ENCODE measurements at places on chromosomes 3 and 15.

DNA sequence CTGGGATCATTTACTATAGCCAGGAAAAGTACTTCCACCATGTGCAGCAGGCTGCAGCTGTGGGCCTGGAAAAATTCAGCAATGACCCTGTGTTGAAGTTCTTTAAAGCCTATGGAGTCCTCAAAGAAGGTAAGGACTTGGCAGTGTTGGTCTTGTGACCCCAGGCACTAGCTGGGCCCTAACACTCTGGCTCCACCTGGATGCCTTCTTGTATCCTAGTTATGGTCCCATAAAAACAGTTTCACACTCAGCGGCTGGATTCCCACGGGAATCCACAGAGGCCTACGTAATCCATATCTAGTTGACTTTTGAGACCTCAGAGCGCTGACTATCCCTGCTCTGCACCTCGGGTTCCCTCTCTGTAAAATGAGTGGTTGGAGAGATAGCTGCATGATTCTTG, 1.6 kb downstream of the TTC21A start:
- DNase-seq = no peak

DNA sequence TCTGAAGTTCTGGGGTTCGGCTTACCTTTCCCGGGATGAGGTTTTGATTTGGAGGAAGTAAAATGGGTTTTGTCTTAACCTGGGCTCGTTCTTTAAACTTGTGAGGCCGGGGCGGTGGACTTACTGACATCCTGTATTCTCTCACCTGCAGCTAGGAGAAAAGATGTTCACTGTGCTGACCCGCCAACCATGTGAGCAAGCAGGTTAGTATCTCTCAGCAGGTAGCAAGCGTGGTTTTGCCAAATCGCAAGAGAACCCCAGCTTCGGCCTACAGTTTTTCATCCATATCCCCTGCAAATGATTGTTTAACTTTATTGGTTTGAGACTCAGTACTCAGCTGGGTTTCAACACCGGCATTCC, 891 bp downstream of the ENTPD3 start:
- no peak for DNase-seq

GRCh38 chr15:56667517-56667916, 65.8 kb downstream of the ZNF280D start:
- no peak for DNase-seq

GRCh38 chr15:77035584-77035983, 35.3 kb downstream of the TSPAN3 start:
- DNase-seq = no peak

DNA sequence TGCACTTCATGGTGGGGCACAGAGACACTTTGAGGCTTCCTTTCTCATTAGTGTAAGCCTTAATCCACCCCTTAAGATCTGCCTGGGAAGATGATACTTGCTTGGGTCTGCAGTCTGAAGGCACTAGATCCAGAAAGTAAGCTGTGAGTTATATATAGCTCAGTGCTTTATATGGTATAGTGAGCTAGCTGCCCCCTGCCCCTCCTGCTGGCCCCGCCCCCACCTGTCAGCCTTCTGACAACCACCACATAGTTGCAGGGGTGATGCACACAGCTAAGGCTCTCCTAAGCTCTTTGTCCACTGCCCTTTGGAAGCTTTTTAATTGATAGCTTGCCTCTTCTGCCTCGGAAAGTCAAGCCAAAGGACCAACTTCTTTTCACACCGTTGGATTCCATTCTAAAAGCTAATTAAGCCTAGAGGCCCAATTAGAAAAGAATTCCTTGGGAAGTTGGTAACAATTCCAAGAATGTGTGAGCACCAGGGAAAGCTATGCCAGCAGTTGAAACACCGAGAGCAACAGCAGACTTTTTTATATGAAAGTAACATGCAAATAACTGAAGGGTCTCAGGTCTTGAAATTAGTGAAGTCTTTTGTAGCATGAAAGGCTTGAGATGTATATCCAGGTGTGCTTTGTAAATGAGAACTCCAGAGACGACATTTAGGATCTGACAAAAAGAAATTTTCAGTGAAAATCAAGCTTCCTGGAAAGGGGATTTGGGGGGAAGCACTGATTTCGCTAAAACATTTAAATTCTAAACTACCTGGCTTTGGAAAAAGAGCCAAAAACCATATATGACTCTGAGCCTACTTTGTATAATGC, 2.3 kb downstream of the TPM1 start:
- peak; percentile 47 for DNase-seq

DNA sequence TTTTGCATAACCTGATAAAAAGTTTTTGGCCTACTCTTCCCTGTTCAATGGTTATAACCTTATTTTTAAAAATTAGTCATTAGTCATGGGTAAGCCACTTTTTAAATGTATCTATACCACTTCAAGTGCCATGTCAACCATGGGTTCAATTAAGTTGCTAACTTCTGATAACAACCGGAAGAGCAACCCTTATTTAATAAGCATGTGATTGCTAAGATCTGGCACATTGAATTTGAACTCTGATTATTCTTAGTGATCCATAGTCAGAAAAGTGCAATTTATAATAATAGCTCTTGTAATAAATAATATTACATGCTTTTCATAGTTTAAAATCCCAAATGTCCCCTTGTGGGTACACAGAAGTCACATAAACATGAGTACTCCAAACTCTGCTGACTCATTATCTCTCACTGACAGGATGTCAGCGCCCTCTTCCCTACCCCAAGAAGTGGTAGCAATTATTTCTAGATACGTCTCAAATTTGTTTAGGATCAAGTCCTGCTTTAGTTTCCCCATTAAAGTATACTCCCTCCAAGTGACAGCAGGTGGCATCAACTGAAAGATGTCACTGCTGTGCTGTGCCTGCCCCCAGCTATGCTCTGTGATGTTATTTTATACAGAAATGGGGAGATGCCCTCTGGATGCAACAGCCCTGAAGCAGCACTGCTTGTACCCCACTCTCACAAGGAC, 18.6 kb downstream of the SAMD7 start:
- DNase-seq = no peak

DNA sequence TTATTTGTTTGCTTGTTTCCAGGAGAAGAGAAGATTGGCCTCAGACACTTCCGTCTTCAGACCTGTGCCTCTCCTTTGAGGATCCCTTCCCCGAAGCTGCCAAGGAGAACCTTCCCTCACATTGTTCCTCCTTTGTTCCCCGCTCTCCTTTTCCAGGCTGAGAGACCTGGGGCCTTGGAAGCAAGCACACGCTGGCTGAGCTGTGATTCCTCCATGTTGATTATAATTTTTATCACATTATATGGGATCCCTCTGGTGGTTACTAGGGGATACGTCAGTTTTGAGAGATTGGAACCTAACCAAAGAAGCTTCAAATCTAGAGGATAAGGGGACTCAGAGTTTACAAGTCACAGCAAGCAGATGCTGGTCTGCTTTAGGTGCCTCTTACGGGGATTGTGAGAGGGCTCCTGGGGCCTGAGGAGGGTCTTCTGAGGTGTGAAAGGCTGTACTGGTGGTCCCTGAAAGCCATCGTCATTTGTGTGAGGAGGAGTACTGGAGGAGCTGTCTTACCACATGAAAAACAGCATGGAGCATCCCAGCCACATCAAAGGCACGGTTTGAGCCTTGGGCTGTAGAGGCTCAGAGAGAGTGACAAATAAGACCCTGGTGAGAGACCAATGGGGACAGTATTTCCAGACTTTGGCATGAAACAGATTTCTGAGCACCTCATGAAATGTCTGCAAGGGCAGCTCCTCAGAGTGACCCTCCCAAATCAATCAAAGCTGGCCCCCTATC, 760.1 kb upstream of the CFAP20DC start:
- peak; percentile 19 for DNase-seq

DNA sequence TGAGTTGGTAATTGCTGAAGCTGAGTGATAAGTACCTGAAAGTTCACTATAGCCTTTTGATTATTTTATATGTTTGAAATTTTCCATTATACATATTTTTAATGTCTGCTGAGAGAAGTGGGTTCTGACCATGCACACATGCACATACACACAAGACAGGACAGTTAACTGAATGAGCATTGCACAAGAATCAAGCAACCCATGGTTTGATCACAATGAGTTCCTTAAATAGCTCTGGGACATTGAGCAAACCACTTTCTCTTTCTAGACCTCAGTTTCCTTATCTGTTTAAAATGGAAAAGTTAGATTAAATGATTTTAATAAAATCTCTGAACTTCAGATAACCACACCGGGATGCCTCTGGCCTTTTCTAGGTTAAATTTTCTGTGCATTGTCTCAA, 26.7 kb downstream of the SNTN start:
- no peak for DNase-seq

DNA sequence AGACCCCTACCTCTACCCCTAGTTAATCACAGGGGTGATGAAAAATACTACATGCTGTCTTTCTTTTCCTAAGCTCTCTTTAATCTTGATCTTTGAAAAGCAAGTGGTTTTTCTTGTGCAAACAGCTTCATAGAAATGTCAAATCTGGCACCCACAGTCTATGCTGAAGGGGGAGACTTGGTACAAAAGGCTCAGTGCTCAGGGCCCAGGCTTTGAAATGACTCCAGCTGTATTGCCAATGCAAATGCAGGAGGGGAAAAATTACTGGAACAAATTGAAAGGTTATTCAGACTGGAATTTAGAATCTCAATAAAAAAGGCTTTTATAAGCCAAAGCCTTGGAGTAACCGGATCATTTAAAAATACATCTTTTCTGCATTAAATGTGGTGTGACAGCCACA, 223.9 kb downstream of the LRTM1 start:
- DNase-seq = no peak

DNA sequence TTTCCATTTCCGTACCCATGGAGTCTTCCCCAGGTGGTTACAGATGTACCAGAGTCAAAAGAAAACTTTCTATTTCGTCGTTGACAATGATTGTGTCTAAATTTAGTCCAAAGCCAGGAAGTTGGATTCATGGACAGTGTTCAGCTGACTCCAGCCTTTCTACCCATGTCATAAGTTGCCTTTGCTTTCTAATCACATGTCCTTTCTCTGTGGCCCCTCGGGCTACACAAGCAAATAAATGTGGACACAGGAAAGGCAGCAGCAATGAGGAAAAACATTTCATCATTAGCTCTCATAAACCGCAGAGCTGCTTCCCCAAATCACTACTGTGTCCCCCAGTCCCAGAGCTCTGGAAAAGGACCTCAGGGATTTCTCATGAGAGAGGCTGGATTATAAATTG, 82.0 kb downstream of the USF3 start:
- DNase-seq = no peak

DNA sequence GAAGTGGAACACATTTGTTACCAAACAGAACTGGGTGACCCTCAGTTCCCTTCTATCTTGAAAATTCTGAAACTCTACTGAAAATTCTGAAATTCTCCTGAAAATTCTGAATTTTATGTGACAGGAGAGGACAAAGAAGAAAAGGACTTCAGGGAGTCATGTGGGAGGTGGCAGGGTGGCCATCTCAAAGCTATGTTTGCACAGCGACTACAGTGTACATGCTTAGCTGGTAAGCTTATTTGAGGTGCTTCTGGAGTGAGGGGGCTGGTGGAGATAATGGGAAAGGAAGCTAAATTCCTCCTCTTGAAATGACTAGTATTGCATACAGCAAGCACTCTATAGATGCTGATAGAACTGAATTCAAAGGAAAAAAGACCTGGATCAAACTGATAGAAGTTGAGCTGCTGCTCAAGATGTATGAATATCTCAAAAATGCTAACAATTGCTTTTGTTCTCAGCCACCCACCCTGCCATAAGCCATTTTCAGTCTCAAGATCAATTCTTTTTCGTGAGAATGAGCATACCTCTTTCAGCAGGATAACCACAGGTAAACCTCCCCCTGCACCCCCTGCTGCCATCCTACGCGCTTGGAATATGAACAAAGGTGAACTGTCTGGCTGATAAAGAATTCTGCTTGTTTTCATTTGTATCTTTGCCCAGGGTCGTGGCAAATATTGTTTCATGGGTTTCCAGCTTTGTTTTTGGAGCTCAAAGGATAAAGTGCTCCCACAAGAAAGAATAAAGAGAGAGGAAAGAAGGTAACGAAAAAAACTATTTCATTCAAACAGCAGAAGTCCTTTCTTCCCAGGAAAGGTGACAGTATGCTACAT, 16.6 kb upstream of the ARHGEF3 start:
- no peak for DNase-seq

- DNase-seq = no peak
Observed at GRCh38 chr3:194565597-194566190, 67.5 kb downstream of the TMEM44 start.

- DNase-seq = no peak
Observed at GRCh38 chr3:46624975-46625490, 12.7 kb downstream of the FAM240A start.

DNA sequence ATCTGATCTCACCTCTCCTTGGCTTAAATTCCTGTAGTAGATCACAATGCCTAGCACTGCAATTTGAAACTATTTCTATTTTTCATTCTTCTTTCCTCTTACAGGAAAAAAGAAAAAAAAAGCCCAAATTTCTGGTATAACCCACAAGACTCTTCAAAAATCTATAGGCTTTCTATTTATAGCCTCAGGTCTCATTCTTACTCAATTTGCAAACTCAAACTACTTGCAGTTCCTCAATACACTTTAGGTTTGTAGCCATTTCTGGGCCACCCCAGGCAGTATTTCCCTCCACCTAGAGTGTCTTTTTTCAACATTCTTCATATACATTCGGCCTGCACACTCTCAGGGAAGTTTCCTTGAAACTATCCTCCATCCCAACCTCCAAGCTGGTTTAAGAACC, 169.0 kb downstream of the TBC1D5 start:
- DNase-seq = no peak

- no peak for DNase-seq
Observed at GRCh38 chr15:101536166-101536874, 46.8 kb upstream of the PCSK6 start.

DNA sequence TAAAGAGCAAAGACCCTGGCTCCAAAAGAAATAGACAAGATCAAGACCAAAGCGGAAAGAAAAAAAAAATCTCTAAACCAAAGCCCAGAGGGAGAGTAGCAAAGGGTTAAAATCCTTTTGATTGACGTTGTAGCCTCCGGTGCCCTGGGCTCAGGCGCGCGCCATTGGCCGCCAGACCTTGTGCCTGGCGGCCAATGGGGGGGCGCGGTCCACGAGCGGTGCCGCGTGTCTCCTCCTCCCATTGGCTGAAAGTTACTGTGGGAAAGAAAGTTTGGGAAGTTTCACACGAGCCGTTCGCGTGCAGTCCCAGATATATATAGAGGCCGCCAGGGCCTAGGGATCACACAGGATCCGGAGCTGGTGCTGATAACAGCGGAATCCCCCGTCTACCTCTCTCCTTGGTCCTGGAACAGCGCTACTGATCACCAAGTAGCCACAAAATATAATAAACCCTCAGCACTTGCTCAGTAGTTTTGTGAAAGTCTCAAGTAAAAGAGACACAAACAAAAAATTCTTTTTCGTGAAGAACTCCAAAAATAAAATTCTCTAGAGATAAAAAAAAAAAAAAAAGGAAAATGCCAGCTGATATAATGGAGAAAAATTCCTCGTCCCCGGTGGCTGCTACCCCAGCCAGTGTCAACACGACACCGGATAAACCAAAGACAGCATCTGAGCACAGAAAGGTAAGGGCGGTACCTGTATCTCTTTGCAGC, at the start of gene HES1:
TSS of gene HES1 (plus strand) at position 343 of the 713 bp plus-strand sequence. CDS start at position 576, 233 bp downstream.
- DNase-seq = peak; percentile 98

GRCh38 chr3:142738396-142738795, 14.6 kb downstream of the TRPC1 start:
- DNase-seq = no peak

- no peak for DNase-seq
Observed at GRCh38 chr15:55827955-55828354, 85.0 kb upstream of the PRTG start.

Data from HT1080 (cell line).